Heart right ventricle (tissue), 16 donors: ENCODE measurements at places on chromosomes 16 and 17. TPM values are rescaled to one million over a fixed set of nuclear protein-coding genes. Genes with fewer than 3 reads are reported as not detected.

Gene ZG16
- polyA plus RNA-seq, result not detected

Gene KRTAP3-1
- polyA plus RNA-seq, result not detected

Gene FLYWCH2
- polyA plus RNA-seq, result 36.8 TPM

Gene KRT36
- polyA plus RNA-seq, result not detected

Gene MYL11
- polyA plus RNA-seq, result 0.41 TPM

Gene HBM
- polyA plus RNA-seq, result not detected

Gene VAMP2
- 54.3 TPM for polyA plus RNA-seq

Gene IGF2BP1
- polyA plus RNA-seq, result not detected

Gene MRPL45
- 16.0 TPM for polyA plus RNA-seq

Gene KRT31
- polyA plus RNA-seq, result 0.01 TPM

Gene NGFR
- polyA plus RNA-seq, result 7.2 TPM

Gene C17orf113
- polyA plus RNA-seq, result 1.2 TPM

Gene SRL
- polyA plus RNA-seq, result 224 TPM

Gene FBXW10
- polyA plus RNA-seq, result 0.03 TPM

Gene CTRB1
- not detected for polyA plus RNA-seq

Gene KRT40
- polyA plus RNA-seq, result not detected

Gene RND2
- 0.95 TPM for polyA plus RNA-seq

Gene ASB16
- polyA plus RNA-seq, result 6.5 TPM

Gene TVP23B
- 18.4 TPM for polyA plus RNA-seq

Gene SEPHS2
- polyA plus RNA-seq, result 47.0 TPM

Gene CETP
- polyA plus RNA-seq, result 0.15 TPM

Gene RASD1
- polyA plus RNA-seq, result 85.8 TPM

Gene GLP2R
- polyA plus RNA-seq, result 0.15 TPM

Gene CUEDC1
- polyA plus RNA-seq, result 33.1 TPM

Gene DRC7
- not detected for polyA plus RNA-seq

Gene SPIRE2
- 1.5 TPM for polyA plus RNA-seq

Gene LPO
- not detected for polyA plus RNA-seq

Gene SLC6A4
- polyA plus RNA-seq, result 0.29 TPM

Gene KRT33A
- not detected for polyA plus RNA-seq

Gene SKAP1
- polyA plus RNA-seq, result not detected

Gene ABCC11
- 0.01 TPM for polyA plus RNA-seq

Gene GPRC5C
- polyA plus RNA-seq, result 38.2 TPM

Gene PERCC1
- polyA plus RNA-seq, result 0.04 TPM
